ENCODE measurements at places on chromosomes 11 and 22.

GRCh38 chr22:37318364-37319109 lies 36.2 kb downstream of the CYTH4 start:
- no peak for DNase-seq

DNA sequence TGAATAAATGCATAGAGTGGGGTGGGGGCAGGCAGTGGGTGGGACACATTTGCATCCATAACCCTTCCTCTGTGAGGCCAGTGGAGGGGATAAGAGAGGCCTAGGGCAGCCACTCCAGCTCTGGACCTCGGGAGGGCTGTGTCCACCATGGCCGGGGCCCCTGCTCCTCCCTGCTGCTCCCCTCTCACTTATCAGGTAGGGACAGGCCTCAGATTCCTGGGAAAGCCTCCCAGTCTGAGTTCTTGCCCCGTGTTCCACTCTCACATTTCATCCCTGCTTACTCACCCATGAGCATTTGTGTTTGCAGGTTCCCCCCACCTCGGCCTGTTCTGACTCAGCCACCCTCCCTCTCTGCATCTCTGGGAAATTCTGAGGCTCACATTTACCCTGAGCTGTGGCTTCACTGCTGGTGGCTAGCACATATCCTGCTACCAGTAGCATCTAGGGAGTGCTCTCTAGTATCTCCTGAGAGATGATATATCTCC lies 128.7 kb upstream of the TOP3B start:
- no peak for DNase-seq

DNA sequence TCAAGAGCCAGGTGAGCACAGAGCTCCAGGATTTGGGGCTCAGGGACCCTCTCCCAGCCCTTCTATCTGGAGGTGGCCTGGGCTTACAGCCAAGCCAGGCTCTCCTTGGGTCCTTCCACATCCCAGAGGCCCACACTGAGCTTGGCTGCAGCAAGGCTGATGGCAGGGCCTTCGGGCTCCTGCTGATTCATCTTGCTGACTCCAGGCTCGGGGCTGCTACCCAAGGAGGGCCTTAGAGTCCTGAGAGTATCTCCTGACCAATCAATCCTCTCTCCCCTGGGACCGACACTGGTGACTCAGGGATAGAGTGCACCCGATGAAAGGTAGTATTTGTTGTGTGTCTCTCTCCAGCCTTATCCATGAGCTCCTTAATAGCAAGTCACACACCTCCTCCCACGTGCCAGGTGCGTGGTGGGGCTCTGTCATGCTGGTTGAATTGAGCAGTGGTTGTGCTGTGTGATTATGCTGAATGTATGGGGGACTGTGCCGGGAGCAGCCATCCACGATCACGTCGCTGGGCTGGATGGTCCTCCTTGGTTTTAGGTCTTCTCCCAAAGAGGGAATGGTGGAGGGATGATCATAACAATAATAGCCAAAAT lies 62.3 kb downstream of the GRIK4 start:
- DNase-seq, result no peak

DNA sequence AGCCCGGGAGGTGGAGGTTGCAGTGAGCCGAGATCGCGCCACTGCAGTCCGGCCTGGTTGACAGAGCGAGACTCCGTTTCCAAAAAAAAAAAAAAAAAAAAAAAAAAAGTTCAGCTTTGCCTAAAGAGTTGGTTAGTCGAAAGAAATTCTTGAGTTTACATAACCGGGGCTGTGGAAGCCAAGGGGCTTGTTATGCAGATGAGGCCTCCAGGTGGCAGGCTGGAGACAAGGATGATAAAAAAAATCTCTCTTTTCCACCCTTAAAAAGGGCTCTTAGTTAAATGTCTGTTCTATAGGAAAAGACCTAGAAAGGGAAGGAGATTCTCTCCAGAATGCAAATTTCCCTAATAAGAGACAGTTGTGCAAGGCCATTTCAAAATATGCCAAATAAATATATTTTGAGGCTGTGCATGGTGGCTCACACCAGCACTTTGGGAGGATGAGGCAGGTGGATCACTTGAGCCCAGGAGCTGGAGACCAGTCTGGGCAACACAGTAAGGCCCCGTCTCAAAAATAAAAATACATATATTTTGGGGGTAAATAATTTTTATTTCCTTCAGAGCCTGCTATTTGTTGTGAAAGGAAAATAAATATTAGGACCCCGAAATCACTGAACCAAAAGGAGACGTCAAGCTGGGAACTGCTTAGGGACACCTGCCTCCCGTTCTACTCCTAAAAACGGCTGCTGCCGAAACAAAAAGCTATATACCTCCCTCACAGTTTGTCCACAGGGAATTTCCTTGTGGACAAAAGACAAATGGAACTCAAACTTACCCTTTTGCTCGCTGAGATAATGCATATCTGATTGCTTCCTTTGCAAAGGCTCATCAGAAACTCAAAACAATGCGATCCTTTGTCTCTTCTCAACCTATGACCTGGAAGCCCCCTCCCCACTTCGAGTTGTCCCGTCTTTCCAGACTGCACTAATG lies 2.4 kb upstream of the IFITM2 start:
- DNase-seq, result no peak

DNA sequence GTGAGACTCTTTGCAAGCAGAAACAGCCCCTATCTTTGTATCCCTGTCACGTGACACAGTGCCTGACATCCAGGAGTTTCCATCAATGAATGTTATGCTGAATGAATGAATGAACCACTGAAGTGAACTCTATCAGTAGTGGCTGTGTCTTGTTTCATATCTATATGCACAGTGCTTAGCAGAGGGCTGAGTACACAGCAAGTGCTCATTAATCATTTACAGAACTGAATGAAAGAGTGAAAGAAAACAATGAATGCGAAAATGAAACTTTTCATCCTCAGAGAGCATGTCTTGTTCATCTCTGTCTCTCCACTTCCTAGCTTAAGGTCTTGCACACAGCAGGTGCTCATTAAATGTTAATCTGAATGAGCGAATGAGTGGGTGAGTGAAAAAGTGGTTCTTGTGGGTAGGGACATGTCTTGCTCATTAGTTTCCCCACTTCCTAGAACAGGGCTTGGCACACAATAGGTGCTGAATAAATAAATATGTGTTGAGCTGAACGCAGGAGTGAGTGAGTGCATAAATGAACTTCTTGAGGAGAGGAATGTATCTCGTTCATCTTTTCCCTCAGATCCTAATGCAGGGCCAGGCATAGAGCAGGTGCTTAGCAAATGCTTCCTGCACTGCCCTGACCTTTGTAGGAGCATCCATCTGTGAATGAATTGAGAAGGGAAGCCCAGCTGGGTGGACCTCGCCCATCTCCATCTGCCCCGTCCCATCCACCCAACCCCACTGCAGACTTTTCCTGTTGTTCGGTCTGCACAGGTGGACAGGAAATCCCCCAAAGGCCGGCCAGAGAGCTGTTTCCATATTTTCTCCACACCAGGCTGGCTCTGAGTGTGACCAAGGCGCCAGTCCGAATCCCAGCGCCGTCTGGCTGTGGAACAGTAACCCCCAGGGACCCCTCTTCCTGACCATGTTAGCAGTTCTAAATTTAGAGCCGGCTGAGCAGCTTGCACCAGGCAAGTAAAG lies 113.4 kb upstream of the CRYBB3 start:
- no peak for DNase-seq

GRCh38 chr11:118622376-118623268 lies 15.2 kb downstream of the PHLDB1 start:
- no peak for DNase-seq

DNA sequence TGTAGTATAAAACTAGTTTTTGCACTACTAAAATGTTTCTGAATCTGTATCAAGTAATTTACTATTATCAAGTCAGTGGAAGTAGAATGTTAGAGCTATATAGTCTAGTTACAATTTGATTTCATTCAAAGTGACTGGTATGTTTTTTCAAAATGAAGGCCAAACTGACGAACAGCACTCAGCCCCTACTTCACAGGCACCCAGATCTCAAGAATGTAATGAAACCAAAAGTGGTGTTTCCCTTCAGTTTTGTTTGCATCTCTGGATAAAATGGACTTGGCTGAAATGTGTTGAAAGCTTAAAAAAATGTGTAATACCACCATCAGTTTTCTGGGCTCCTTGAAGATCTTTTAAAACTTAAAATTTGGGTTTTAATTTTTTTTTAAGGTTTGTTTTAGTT lies 46.4 kb downstream of the QSER1 start:
- DNase-seq, result no peak

DNA sequence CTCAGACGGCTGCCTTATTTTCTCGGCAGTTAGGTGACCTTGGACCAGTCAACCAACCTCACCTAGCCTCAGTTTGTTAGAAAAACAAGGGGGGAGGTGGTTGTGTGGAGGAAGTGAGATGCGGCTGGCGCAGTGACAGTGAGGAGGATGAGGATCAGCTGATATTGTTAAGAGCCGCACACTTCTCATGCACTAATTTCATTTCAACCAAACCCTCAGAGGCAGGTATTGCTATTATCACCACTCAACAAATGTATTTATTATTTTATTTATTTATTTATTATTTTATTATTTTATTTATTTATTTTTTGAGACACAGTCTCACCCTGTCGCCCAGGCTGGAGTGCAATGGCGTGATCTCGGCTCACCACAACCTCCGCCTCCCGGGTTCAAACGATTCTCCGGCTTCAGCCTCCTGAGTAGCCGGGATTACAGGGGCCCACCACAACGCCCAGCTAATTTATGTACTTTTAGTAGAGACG lies 2.1 kb downstream of the LGALS1 start:
- no peak for DNase-seq

GRCh38 chr11:111449696-111450479 lies 62.3 kb downstream of the BTG4 start:
- DNase-seq, result no peak

GRCh38 chr11:63762654-63763495 lies 5.7 kb downstream of the ZFTA start:
- no peak for DNase-seq

GRCh38 chr22:17997456-17997855 lies 26.9 kb downstream of the MICAL3 start:
- no peak for DNase-seq

DNA sequence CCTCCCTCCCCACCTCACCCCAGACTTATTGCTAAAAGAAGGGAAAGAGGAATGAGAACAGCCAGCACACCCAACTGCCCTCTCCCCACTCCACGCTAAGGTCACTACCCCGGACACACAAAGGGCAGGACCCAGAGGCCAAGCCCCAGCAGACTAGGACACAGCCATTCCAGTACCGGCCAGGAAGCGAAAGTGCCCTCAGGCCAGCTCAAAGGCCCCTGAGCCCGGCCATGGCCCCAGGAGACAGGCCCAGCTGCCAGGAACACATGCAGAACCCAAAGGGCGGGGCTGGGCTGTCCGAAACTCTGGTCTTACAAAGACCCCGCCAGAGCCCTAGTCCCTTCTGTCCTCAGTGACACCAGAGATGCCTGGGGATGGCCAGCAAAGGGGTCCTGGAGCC lies 5.5 kb downstream of the RCOR2 start:
- DNase-seq, result no peak

- no peak for DNase-seq
Measured at GRCh38 chr22:45776313-45776585, 104.6 kb downstream of the ATXN10 start.

DNA sequence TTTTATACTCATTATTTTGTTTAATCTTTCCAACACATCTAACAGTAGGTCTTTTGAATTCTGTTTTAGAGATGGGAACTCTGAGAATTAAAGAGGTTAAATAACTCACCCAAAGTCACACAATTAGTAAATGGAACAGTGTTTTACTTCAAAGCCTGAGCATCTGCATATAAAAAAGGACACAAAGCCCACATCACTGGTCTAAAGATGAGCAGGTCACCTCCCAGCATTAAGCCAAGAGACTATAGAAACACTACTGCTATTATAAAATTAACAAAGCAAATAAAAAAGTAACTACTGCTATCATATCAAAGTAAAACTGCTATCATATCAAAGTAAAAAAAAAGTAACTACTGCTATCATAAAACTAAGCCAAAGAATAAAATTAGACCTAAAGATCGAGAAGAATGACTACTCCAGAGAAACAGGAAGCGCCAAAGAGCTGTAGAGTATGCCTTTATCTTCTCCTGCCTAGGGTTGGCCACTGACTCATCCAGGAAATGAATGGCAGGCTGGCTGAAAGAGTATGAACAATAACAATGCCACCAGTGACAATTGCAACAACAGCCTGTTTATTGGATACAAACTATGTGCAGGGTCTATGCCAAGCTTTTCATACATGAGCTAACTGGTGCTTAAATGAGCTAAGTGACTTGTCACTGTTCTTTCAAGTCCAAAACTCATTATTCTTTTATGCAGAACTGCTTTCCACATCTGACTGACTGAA lies 1153.0 kb upstream of the TENM4 start:
- no peak for DNase-seq

DNA sequence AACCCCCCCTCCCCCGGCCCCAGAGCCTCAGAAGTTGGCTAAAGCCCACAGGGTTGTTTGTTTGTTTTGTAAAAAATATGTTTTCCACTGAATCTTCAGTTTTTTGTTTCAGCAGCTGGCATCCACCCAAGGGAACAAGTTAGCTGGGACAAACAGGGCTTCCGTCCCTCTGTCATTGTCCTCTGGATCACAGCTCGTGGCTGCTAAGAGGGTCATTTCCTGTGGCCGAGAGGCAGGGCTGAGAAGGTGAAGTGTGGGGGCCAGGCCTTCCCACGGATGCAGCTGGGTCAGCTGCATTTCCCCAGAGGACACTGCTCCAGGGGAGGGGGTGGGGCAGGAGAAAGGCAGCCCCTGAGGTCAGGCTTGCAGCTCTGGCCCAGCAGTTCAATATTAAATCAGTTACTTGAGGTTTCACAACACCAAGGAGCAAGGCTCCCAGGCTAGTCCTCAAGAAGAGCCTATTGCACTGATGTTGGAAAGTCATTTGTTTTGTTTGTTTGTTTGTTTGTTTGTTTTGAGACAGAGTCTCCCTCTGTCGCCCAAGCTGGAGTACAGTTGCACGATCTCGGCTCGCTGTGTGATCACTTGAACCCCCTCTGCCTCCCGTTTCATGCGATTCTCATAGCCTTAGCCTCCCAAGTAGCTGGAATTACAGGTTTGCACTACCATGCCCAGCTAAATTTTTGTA lies 34.4 kb upstream of the SMTN start:
- DNase-seq, result no peak

- no peak for DNase-seq
Measured at GRCh38 chr22:46613606-46614021, 6.6 kb upstream of the GRAMD4 start.

- DNase-seq, result no peak
Measured at GRCh38 chr11:1934335-1935155, 12.6 kb upstream of the MRPL23 start.
